Activated CD8-positive, alpha-beta memory T cell treated with anti-CD3 and anti-CD28 coated beads for 1 hour (primary cell): ENCODE measurements at places on chromosomes 4 and X.

- no peak for DNase-seq
These were observed 1176.7 kb downstream of the NLGN4X start for GRCh38 chrX:5051831-5052491.

DNA sequence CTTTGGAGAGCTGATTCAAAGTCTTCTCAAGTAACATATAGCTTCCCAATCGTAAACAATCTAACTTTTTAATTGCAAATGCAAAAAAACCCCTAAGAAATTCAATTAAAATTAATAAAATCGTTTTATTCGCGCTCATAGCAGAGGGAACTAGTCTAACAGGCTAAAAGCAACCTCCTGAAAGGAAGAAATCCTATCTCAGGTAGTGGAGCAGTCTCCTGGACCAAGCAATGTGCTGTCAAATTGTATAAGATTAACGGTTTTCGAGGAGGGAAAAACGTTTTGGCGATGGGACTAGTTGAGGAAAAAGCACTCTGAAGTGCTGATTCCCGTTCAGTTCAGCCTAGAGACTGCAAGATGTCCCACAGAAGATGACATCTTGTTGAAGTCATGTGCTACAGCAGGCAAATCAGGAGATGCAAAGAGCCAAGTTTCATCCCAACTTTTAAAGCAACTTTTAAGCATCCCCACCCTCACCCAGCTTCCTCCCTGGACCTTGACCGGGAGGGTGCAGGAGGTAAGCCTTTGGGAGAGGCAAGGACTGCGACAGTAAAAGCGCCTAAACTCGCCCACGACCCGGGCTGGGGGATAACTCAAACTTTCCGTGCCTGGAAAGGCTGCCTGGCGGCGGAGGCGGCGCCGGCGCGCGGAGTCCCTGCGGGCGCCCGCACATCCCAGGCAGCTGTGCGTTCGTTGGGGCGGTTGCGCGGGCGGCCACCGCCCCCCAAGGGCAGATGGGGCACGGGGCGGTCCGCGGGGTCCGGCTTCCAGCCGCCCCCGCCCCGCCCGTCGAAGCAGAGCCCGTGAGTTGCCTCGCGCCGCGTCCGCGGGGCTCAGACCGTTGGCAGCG lies 784 bp downstream of the MAP7D3 start:
- no peak for DNase-seq

GRCh38 chr4:76738086-76738931 lies 159.6 kb downstream of the SOWAHB start:
- DNase-seq, result no peak

- no peak for DNase-seq
These were observed 7.7 kb upstream of the EIF1AX start for GRCh38 chrX:20149326-20149725.

GRCh38 chr4:11876104-11876503 lies 447.4 kb upstream of the HS3ST1 start:
- DNase-seq, result no peak

GRCh38 chrX:132689612-132690563 lies 201.1 kb upstream of the MBNL3 start:
- DNase-seq, result no peak

DNA sequence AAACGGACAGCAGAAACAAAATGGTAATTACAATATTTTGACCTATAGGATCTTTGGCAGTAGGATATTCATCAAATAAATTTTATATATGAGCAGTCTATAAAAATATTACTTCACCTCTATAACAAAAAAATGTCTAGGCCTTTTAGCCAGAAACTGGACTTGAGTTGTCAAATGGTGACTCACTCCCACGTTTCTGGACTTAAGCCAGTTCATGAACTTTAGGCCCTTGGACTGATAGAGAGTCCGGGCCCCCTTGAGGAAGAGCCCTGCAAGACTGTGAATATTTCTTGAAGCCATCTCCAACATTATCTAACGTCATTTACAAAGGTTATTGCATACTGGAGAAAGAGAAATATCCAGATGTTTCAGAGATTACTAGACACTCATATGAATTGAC lies 106.8 kb upstream of the FAM47A start:
- no peak for DNase-seq

- no peak for DNase-seq
These were observed 86.2 kb upstream of the HS3ST1 start for GRCh38 chr4:11514779-11515419.

- DNase-seq, result no peak
These were observed 1.3 kb downstream of the NAF1 start for GRCh38 chr4:163165217-163166017.

GRCh38 chrX:97907791-97908190 lies 1024.1 kb downstream of the RPA4 start:
- no peak for DNase-seq

- DNase-seq, result no peak
These were observed 47.9 kb upstream of the RPA4 start for GRCh38 chrX:96835660-96836289.

GRCh38 chr4:177574446-177574845 lies 132.2 kb upstream of the AGA start:
- no peak for DNase-seq

DNA sequence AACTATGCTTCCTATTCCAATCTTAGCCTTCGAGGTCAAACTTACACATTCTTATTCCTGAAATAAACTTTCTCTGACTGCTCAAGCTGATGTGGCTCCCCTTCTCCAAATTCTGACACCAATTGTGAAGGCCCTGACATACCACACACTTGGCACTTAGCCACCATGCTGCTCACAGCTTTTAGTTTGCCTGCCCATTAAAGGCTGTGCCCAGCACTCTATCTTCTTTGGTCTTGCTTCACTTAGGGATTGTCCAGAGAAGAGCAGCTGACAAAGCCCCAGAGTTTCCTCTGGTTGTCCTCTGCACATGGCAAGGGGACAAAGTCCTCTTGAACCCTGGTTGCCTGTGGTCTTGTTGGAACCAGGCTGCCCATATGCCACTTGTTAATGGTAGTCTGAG lies 126.1 kb downstream of the ARHGEF9 start:
- no peak for DNase-seq

- DNase-seq, result no peak
These were observed 59.2 kb upstream of the PARM1 start for GRCh38 chr4:74873545-74874301.

- no peak for DNase-seq
These were observed 645.8 kb downstream of the CENPC start for GRCh38 chr4:66899422-66900065.

DNA sequence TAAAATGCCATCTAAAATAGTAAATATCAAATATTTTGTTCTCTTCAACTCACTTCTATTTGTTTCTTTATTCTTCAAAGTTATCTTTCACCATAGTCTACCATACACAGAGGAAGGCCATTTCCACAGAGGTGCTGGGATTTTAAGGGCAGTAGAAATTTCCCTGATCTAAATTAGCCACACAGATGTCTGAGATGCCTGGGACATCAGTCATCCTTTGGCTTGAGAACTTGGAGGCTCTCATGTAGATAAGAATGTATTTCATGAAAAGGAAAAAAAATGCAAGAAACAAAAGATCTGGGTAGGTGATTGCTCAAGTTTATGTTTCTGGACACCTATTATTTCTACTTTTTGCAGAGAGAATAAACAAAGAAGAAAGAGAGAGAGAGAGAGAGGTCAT lies 1008.2 kb downstream of the NLGN4X start:
- no peak for DNase-seq

DNA sequence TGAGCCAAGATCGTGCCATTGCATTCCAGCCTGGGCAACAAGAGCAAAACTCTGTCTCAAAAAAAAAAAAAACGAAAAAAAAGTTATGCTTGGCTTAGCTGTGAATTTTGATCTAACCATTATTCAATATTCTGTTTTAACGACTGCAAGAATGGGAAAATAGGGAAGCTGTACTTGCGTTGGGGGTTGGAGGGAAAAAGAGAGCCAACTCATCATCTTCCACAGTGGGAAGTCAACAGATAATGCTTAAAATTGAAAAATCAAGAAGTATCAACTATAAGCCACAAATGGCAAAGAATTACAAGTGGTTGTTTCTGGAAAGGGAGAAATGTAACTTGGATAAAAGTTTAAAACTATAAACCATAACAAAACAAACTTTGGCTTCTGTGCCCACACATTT lies 2.9 kb downstream of the TEC start:
- no peak for DNase-seq

DNA sequence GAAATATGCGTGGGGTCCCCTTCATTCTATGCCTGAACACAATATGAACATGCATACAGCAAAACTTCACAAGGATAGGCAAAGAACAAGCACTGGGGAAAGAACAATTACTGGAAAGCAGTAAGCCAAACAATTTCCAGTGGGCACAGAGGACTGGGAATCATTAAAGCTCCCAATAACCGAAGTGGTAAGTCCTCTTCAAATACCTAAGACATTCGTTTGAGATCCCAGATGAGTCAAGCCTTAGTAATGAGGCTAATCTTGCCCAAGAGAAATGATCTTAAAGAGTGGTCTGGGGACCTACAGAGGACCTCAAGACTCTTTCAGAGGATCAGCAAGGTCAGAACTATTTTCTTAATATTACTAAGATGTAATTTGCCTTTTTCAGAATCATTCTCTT lies 28.6 kb downstream of the ANAPC10 start:
- DNase-seq, result no peak

DNA sequence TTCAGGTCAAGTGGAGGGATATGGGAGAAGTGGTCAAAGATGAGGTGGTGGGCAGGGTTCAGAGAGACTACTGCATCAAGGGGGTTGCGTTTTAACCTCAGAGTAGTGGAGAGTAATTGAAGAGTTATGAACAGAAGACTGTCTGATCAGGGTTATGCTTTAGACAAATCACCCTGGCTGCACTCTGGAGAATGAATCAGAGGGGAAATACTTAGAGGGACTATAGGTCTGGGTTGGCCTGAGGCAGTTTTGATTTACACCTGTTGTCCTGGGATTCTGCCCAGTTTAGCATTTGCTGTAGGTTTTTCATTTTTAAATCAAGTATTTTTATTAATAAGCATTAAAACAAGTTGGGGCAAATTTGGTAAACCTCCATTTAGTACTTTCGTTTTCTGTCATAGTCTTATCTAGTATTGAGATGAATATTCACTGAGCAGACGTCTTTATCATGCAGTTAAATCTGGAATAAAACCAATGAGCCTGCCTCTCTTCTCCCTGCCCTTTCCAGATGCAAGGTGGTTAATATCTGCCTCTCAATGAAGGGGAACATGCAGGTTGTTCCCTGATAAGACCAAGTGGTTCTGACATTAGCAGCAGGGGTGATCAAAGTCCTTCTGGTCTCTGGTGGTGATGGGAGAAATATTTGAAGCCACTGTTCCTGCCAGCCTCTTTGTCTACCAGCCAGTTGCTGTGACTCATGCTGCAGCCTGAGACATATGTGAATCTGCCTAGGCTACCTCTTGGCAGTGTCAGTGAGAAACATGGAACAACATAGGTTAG lies 116.0 kb upstream of the RPS6KA3 start:
- DNase-seq, result no peak

DNA sequence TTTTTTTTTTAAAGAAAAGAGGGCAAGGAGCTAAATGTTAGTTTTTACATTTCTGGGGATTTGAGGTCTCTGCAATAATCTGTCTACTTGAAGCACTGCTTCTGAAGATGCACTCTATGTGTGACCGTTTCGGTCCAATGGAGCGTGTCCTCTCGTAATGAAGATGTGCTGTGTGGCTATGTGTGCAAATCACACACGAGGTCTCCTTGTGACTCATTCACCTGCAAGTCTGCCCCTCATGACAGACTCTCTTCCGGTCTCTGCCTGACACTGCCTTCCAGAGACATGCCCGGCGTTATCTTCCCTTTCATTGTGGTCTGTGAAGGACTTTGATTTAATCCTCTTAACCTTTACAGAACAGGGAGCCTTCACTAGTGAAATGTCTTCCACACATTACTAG lies 84.3 kb downstream of the TRAM1L1 start:
- DNase-seq, result no peak

- no peak for DNase-seq
These were observed 131.7 kb upstream of the INTU start for GRCh38 chr4:127501103-127501502.

- DNase-seq, result no peak
These were observed 65.4 kb upstream of the KLHL13 start for GRCh38 chrX:118182025-118182424.

DNA sequence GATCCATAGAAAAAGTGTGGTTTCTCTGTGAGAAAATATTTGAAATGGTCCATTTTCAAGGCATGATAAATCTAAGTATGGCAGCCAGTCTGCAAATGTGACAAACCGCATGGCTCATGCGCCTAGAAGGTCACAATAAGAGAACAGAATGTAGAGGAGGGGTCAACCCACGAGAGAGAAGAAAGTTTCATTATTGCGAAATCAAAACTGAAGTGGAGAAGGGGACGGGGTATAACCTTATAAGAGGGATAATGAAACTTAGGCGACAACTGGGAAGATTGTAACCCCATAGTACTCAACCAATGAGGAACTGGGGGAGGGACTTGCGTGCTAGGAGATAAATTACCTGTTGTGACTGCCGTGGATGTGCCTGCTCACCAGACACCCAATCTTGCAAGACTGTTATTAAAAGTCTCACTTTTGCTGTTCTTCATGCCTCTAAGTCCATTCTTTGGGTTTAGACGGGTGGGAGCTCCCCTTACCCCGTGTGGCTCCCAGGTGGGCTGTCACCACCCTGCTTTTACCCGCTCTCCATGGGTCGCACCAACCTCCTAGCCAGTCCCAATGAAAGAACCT lies 21.3 kb upstream of the ZCCHC4 start:
- DNase-seq, result no peak

- no peak for DNase-seq
These were observed 11.7 kb downstream of the UGT2B4 start for GRCh38 chr4:69484011-69484410.

GRCh38 chrX:151505796-151506195 lies 57.7 kb upstream of the PASD1 start:
- no peak for DNase-seq

GRCh38 chr4:77349364-77349763 lies 192.4 kb downstream of the CCNG2 start:
- DNase-seq, result no peak

DNA sequence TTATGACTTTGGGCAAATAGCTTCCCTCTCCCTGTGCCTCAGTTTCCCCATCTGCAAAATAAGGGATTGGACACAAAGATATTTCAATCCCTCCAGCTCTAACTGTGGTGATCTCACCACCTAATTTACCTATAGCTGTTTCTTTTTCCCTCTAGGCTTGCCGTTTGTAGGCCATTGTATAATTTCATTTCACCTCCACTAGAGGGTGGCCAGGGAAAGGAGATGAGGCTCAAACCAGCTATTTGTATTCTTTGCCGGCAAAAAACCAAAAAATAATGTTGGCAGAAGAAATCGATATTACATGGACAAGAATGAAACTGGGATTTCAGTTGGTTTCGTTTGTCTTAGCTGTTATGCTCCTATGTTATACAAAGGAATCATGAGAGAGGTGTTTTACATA lies 36.1 kb upstream of the DOCK11 start:
- no peak for DNase-seq

DNA sequence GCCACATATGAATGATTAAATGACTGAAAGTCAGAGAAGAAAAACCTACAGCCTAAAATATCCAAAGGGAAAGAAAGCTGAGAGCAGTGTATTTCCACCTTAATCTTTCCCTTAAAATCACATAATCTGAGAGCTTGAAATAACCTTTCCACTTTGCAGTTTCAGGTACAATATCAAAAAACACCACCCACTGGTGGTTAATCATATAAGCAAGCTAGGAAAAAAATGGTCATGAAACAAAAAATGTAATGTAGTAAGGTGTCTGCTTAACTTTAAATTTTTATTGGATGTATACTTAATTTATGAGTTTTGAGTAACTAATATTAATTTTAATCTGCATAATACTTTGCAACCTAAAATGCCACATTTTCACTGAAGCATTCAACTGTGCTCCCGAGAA lies 3.2 kb downstream of the PRDM5 start:
- no peak for DNase-seq

- no peak for DNase-seq
These were observed 5.6 kb upstream of the CT45A1 start for GRCh38 chrX:135707880-135708279.

- no peak for DNase-seq
These were observed 69.9 kb downstream of the MFAP3L start for GRCh38 chr4:169956091-169956843.
